ENCODE measurements at places on chromosomes 16 and 17.
A peak's percentile ranks its signal among the peaks of the same experiment; 100 is the strongest.

DNA sequence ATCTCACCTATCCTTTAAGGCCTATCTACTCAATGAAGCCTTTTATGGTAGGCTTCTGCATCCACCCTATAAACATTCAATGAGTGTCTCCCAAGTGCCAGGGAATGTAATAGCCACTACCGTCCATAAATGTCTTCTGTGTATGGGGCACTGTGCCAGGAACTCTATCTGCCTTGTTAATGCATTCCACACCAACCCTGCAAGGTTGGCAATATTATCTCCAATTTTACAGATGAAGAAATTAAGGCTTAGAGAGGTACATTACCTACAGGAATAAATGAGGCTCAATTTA is 20.0 kb downstream of the MAP3K14 start:
- no peak for DNase-seq

DNA sequence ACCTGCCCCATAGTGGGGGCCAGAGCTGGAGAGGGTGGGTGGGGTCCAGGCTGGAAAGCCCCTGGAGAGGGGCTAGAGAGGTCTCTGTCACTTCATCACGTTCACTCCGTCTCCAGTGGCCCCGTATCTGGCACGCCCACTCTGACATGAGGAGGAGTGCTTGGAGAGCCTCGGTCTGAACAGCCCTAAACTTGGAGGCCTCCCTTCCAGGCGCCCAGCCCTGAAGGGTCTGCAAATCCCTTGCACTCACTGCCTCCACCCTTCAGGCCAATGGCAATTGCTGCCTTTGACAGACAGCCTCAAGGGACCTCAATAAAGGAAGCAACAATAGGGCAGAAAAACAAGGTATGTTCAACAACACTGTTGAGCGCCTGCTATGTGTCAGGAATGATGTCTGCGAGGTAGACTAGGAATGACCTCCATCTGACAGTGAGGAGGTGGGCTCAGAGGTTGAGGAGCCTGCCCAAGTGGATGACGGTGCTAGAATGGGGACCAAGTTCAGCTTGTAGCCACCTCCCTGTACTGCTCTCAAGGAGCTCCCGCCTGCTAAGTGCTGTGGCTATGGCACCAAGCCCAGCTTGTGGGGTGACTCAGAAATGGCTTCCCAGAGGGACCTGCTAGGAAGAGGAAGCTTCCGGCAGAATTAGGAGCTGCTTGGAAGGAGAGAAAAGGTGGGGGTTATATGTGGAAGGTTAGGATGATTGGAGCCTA is 2.9 kb upstream of the EPX start:
- DNase-seq = peak; percentile 84

GRCh38 chr17:63631062-63631461 is 8.8 kb downstream of the MAP3K3 start:
- DNase-seq = no peak

GRCh38 chr17:80750263-80750662 is 205.6 kb downstream of the RPTOR start:
- DNase-seq = no peak

Measured in bronchial epithelial cell (primary cell).